ENCODE measurements at places on chromosomes 7 and 10.

GRCh38 chr10:114541081-114541796 lies 116.8 kb downstream of the ABLIM1 start:
- DNase-seq = peak; percentile 33

DNA sequence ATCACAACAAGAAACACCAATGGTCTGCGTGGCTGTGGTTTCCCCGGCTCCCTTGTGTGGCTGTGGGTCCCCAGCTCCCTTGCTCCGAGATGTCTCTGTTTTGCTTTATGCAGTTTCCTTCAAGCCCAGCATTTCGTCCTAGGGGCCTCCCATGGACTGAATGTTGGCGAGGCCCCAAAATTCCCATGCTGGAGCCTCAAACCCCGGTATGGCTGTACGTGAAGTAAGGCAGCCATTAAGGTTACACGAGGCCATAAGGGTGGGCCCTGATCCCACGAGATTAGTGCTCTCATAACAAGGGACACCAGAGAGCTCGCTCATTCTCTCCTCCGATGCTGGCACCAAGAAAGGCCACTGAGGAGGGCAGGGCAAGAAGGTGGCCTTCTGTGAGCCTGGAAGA lies 44.6 kb downstream of the INSIG1 start:
- DNase-seq = no peak

GRCh38 chr10:37734971-37735370 lies 122.4 kb downstream of the ZNF248 start:
- no peak for DNase-seq

GRCh38 chr10:124011464-124011863 lies 81.9 kb downstream of the CHST15 start:
- DNase-seq = no peak

- DNase-seq = no peak
Measured at GRCh38 chr10:129530581-129530980, 63.5 kb downstream of the MGMT start.

GRCh38 chr10:33052263-33052875 lies 94.3 kb upstream of the ITGB1 start:
- no peak for DNase-seq

GRCh38 chr7:95527033-95527775 lies 41.5 kb downstream of the ASB4 start:
- DNase-seq = no peak

DNA sequence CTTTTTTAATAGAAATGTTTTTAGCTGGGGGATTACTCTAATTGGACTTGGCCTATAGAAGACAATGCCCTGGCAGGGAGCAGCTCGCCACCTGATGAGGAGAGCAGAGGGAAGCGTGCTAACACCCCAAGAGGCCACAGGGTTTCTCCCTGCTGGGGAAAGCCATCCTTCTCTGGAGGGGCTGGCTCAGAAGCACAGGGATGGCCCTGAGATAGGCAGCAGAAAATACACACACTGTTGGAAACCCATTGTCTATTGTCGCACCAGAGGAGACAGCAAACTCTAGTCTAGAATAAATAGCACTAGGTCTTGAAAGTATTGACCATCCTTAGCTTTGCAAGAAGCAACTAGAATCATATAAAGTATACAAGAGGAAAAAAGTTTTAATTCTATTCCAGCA lies 5.4 kb downstream of the COBL start:
- DNase-seq = no peak

- no peak for DNase-seq
Measured at GRCh38 chr10:63919575-63920279, 398.5 kb downstream of the REEP3 start.

- no peak for DNase-seq
Measured at GRCh38 chr7:13078105-13078504, 390.7 kb downstream of the ARL4A start.

DNA sequence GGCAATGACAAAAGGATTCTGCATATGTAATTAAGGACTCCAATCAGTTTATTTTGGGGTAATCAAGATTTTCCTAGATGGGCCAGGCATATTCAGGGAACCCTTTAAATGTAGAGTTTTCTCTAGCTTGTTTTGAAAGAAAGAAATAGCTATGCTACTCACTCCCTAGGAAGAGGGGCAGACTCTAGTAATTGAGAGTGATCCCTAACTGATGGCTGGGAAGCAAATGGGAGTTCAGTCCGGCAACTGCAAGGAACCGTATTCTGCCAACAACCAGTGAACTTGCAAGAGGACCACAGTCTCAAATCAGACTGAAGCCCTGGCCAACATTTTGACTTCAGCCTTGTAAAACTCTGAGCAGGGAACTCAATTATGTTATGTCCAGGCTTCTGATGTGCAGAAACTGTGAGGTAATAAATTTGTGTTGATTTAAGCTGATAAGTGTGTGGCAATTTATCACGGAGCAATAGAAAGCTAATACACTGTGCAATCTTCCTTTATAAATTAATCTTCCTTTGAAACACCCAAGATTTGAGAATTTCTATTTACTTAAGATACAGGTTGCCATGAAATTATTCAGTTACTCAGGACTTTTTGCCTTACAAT lies 14.0 kb downstream of the AOAH start:
- DNase-seq = no peak

DNA sequence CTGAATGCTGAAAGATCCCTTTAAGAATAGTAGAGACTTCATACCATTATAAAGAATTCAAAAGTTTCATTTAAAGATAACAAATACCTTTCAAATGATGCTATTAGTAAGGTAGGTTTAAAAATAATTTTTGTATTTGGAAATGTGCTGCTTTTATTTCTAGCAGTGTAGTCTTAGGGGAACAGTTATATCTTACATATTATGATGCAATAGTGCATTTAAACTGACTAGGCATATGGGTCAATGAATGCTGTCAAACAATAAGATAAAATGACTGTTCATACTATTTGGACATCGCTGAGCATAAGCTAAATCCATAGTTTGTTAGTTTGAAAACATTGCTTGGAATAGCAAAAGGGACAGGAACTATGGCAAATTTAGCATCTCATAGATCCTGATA lies 354.8 kb upstream of the SEMA3A start:
- DNase-seq = no peak

DNA sequence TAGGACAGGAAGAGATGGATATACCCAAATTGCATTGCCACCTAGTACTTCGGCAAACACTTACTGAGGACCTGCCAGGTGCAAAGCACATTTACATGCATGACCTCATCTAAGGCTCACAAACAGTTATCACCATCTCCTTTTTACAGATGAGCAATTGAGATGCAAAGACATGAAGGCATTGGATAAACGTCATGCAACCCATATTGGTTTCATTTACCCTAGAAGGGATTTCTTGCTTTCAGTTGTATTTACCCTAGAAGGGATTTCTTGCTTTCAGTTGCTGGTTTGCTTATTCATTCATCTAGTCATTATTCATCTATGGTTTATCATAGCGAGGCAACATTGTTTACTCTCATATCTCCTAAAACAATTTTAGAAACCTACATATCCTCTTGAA lies 52.2 kb downstream of the STEAP1B start:
- DNase-seq = no peak
